ENCODE measurements at places on chromosomes 3 and 15.
A peak's percentile ranks its signal among the peaks of the same experiment; 100 is the strongest.

GRCh38 chr15:95494971-95495541 is 835.4 kb upstream of the NR2F2 start:
- no peak for DNase-seq

DNA sequence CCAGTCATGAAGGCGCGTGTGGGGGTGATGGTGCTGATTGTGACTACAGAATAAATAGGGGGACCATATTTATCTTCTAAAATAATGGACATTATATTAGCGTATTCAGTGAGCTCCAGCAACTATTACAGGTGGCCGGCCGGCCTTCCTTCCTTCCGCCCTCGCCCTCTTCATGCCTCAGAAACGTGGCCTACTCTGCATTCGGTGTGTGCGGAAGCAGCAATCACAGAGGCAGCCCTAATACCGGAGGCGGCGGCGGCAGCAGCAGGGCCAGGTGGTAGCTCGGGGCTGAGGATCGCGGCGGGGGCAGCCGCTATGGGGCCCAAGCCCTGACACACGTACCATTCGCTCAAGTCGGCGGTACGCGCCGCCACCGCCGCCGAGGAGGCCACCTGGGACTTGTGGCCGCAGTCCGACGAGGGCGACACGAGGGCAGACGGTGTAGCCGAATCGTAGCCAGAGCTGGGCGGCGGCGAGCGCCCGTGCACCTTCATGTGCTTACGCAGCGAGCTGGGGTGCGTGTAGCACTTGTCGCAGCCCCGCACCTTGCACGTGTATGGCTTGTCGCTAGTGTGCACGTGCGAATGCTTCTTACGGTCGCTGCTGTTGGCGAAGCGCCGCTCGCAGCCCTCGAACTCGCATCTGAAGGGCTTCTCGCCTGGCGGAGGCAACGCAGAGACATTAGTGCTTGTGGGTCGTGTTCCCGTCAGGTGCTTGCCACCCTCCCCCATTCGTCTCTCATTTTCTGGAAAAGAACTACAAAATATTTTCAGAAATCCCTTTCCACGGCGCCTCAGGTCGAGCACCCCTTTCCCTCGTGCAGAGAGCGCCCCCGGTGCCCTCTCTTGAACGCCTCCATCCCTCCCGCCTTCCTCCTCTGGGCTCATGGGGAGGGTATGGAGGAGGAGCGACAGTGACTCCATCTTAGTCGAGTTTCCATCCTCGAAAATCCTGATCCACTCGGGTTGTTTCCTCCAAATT is 15.5 kb downstream of the ZIC4 start:
- no peak for DNase-seq

- no peak for DNase-seq
Measured at GRCh38 chr3:27556887-27557286, 72.7 kb upstream of the SLC4A7 start.

DNA sequence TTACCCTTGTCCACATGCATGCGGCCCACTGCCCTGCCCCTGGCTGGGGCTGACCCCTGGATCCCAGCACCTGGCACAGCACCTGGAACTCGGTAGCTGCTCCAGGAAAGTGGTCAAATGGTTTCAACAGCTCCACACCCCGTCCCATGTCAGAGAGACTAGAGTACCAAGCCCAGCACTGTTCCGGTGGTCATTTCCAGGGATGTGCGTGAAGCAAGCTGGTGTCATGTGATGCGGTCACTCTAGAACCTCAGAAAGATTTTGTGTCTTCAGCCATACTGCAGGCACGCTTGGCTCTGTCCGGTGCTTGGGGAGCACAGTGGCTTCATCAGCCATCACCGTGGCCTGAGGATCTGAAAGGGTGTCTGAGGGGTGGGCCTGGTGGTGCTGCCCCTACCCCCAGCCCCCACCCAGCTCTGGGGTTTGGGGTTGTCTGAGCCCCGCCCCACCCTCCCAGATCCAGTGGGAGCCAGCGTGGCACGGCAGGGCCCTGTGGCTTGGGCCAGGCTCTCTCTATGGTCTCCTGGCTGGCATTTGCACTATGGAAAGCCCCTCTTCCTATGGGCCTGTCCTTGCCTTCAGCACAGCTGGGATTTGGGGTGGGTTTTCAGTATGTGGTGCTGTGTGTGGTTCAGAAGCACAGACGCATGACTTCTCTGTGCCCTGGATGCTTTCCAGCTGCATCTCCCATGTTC is 15.3 kb downstream of the APBA2 start:
- DNase-seq: no peak

DNA sequence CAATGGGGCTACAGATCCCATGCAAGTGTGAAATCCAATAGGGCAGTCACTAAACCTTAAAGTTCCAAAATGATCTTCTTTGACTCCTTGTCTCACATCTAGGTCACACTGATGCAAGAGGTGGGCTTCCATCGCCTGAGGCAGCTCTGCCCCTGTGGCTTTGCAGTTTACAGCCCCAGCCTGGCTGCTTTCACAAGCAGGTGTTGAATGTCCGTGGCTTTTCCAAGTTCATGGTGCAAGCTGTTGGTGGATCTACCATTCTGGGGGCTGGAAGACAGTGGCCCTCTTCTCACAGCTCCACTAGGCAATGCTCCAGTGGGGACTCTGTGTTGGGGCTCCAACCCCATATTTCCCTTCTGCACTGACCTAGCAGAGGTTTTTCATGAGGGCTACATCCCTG is 68.5 kb upstream of the PRR20G start:
- DNase-seq: no peak

- DNase-seq: no peak
Measured at GRCh38 chr3:101262393-101263240, 57.8 kb downstream of the IMPG2 start.

DNA sequence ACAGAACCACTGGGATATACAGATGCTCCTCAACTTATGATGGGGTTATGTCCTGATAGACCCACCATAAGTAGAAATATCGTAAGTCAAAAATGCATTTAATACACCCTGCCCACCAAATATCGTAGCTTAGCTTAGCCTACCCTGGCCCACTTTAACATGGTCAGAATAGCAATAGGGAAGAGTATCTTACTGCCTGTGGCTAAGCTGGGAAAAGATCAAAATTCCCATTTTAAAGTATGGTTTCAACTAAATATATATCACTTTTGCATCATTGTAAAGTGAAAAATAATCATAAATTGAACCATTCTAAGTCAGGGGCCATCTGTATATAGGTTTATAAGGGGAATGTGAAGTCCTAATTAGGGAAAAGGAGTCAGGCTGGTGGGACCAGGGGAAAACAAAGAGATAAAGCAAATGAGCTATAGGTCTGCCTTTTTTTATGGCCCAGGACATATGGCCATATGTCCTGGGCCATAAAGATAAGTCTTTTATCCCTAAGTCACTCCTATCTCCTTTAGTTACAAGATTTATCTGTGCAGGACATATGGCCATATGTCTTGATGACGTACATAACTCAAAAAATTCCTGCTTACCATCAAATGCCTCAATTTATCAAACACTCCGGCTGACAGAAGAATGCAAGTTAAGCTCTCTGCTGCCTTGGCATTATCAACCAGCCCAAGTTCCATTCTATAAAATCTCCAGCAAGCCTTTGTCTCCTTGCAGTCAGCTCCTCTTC is 11.2 kb downstream of the RTP3 start:
- no peak for DNase-seq

- no peak for DNase-seq
Measured at GRCh38 chr3:183279371-183279770, 26.3 kb downstream of the B3GNT5 start.

- DNase-seq: no peak
Measured at GRCh38 chr3:113222451-113223086, 11.2 kb downstream of the BOC start.

GRCh38 chr3:160643994-160644393 is 33.0 kb upstream of the ARL14 start:
- no peak for DNase-seq

DNA sequence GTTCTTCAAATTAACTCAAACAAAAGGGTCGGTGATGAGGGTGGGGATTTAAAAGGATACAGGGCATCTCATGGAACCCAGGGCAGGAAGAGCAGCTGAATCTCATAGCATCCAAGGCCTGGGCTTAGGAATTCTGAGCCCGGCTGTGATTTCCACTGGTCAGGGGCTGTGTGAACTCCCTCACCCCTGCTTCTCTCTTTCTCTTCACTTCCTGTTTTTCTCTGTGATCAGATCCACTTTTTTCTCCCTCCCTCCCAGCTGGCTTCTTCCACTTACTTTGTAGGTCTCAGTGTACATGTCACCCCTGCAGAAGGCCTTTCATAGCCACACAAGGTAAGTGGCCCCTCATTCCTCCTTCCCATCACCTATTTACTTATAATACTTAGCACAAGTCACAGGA is 68.2 kb upstream of the CORO2B start:
- no peak for DNase-seq

DNA sequence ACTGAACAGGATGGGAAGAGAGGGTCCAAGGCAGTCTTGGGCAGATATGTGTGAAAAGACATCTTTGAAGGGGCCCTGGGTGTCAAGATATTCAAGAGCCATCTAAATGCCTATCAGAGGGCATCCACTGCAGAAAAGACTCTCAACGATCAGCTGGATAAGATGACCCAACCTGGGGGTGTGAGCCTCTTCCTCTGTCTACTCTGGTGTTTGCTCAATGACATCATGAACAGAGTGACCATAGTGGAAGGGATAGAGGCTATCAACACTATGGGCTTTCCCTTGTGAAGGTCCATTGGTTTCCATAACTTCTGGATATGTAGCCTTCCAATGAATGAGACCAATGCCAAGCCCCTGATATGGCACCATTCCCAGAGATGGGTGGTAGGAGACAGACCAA is 42.1 kb downstream of the FAH start:
- no peak for DNase-seq

DNA sequence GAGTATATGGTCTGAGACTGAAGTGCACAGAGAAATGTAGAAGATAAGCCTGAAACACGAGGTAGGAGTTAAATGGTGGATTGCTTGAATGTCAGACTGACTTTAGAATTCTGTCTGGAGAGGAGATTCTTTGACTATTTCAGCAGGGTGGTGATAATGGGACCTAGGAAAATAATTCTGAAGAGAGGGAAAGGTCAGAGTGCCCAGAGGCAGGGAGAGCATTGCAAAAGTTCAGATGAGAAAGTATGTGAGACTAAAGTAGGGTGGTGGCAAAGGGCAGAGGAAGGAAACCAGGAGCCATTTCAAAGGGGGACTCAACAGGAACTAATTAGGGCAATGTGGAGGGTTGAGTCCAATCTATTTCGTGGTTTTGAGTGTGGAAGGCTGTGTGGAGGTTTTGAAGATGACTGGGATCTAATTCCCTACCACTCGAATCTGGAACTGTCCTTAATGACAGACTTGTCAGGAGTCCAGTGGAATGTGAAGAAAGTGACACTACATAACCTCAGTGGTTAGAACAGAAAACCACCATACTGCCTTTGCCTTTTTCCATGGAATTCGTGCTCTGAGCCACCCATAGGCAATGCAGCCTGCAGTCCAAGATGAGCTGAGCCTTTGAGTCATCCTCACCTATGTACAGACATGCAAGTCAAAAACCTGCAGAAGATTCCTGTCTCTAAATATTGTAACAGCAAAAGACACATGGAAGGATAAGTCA is 16.1 kb downstream of the CPOX start:
- no peak for DNase-seq

GRCh38 chr3:150341891-150342290 is 66.2 kb upstream of the TSC22D2 start:
- no peak for DNase-seq

GRCh38 chr15:37586976-37587375 is 347.5 kb upstream of the TMCO5A start:
- DNase-seq: no peak

DNA sequence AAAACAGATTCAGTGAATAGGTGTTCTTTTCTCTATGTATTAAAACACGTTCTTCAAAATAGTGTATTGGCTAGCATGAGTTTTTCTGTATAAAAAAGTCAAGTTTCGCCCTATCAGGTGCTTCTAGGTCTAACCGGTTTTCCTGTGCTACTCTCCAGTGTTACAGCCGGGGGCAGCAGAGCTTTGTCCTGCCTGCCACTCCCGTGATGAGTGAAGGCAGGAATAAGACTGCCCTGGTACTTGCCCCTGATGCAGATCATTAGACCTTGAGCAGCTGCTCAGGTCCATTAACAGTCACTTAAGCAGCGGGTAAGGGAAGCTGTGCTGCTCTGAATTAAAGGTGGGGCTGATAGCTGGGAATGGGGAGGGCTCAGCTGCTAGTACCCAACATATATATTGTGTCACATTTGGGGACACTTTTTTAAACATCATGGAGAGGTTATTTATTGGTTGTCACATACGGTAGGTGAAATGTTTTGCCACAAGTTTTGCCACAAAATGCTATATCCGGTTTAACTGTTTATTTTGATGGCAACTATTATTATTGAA is 1.3 kb upstream of the UNC13C start:
- DNase-seq: peak; percentile 49

GRCh38 chr3:87413814-87414213 is 137.4 kb upstream of the POU1F1 start:
- DNase-seq: no peak

- no peak for DNase-seq
Measured at GRCh38 chr3:187247398-187247797, 44.1 kb downstream of the MASP1 start.

DNA sequence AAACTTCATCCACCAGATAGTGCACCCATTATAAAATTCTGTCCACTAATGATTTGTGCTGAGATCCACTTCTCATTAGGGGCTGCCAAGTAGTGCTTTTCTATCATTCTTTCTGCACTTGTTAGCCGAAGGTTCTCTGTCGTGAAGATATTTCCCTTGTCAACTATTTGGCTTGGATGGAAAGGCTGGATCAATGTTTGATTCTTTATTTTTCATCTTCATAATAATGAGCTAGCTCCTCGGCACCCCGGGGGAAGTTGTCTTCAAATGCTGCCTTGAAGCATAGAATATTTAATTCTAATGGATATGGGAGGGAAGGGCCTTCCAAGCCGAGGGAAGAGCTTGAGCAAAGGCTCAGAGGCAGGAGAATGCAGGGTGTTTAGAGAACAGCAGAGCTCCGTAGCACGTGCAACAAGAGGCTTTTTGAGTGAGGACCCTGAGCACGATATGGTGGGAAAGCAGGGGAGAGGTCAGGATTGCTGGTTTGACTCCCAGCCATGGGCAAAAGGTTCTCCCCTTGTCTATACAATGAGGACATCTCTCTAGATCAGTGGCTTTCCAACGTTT is 16.3 kb upstream of the MUC20 start:
- DNase-seq: no peak

DNA sequence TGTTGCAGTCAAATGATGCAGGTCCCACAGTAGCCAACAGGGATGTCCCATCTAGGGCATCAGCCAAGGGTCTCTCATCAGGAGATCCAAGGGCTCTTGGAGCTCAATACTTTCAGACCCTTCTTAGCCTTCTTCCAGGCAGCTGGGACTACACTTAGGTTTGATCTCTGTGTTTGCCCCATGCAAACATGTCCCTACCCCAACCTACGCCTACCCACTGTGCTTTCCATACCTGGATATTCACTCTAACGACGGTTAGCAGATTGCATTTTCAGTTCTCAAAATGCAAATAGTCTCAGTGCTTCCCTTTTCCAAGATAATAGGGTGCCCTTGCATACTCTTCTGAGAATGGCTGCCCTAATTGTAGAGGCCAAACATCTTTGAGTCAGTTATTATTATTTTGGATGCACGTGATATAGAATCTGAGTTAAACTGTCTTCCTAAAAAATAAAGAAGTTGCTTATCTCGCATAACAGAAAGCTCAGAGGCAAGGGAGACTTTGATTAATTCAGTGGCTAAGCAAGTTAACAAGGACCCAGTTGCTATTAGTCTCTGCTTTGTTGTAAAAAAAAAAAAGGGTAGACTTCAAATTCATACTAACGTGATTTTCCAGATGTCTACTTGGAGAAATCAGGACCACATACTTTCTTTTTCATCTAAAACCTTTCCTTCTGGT is 1.0 kb upstream of the CEP70 start:
- DNase-seq: no peak

GRCh38 chr3:193313061-193313958 is 65.2 kb downstream of the ATP13A5 start:
- DNase-seq: no peak

GRCh38 chr15:95620934-95621579 is 709.4 kb upstream of the NR2F2 start:
- no peak for DNase-seq

Data from right hindlimb (tissue), 1 donor.